ENCODE measurements at places on chromosomes 11 and 22.

- peak; percentile 35 for DNase-seq
Measured at GRCh38 chr11:69166218-69167115, 10.7 kb downstream of the SMIM38 start.

- DNase-seq, result peak; percentile 84
Measured at GRCh38 chr11:65121865-65122696, at the start of the genes FAU and MRPL49. TSS of gene FAU (minus strand) at chr11:65122134. CDS start at chr11:65121813, 321 bp downstream. TSS of gene MRPL49 (plus strand) at chr11:65122321. CDS start at chr11:65122347, 26 bp downstream.

DNA sequence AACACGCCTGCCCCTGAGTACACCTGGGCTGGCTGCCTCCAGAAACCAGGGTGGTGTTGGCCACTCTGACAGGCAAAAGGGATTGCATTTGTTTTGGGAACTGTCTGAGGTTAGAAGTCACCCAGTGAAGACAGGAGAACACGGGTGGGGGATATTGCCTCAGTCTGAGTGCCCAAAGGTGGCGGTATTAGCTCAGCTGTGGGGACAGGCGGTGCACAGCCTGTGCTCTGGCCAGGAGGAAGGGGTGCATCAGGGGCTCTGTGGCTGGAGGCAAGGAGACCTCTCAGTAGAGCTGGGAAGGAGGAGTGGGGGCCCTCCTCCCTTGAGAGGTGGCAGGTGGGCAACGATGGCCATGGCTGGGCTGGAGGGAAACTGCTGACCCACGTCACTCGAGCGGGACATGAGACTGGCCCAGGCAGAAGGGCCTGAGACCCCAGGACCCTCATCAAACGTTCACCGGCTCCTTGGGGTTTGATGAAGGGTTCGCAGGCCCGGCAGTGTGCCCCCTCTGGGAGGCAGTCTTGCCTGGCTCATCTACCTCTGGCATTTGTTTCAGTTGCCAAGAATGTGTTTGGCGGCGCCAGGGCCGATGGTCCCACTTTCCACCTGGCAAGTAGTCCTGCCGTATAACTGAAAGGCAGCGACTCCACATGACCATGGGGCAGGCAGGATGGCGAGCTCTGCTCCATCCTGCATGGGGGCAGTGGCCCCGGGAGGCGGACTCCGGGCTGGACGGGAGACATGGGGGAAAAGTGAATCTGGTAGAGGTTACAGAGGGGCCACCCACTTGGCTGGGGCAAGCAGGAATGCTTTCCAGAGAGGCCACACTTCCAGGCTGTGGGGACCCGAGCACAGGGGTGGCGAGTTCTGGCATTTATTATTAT is 52.8 kb upstream of the SMIM38 start:
- DNase-seq, result no peak

- no peak for DNase-seq
Measured at GRCh38 chr11:88704485-88704884, 361.3 kb downstream of the GRM5 start.

- DNase-seq, result no peak
Measured at GRCh38 chr22:28426346-28427132, 253.1 kb downstream of the TTC28 start.

- no peak for DNase-seq
Measured at GRCh38 chr11:18720808-18721560, 5.0 kb downstream of the IGSF22 start.

GRCh38 chr22:25884121-25884520 is 142.1 kb downstream of the MYO18B start:
- DNase-seq, result no peak

GRCh38 chr11:131089727-131090245 is 173.5 kb upstream of the SNX19 start:
- no peak for DNase-seq

DNA sequence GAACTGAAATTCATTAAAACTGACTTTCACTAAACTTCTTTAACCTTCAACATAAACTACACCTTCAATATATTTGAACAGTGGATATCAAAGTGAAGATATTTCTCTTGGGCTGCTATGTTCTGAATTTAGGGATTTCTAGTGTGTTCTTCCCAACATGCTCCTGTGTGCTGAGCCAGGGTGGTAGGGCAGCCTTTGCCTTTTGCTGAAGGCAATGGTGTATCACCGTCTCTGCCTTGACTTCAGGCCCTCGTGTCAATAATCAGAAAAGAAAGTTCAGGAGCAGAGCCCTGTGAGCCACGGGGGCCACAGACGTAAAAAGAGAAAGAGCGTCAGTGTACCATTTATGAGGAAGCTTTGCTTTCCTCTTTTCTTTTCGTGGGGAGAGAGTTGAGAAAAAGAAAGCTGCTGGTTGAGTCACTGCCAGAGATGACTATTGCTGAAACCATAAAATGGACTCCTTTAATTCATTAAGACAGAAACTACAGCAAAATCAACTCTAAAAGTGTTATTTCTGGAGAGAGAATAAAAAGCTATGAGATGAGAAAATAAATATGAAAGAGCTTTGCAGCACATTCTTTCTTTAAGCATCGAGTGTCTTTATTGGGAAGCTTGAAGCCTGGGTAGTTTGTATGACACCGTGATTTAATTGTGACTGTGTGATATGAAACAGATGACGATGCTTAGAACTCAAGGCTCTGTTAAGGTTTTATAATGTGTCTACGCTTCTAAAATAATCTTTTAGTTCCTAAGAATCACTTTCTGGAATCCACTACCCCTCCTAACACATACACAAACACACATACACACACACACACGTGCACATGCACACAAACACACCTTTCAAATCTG is 271.8 kb upstream of the MTNR1B start:
- DNase-seq, result no peak

- DNase-seq, result no peak
Measured at GRCh38 chr11:3101921-3102640, 44.9 kb upstream of the CARS1 start.

DNA sequence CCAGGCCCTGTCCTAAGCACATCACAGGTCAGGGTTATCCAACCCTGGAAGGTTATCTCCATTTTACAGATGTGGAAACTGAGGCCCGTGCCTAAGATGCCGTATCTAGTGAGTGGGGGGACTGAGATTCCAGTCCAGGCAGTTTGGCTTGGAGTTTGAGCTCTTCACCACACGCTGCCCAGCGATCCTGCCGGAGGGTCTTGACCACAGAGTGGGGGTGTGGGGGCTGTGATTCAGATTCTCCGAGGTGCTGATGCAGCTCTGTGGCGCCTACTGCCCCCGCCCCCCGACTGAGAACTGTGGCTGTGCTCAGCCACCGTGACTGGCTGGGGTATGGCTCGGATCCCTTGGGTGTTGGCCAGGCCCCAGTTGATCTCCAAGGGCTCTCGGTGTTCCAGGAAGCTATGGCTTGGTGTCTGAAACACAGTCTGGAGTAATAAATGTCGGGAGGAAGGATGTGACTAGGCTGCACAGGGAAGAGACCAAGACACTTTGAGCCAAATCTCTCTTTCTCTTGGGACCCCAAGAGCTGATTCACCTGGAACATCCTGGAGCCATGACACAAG is 60.6 kb upstream of the RASD2 start:
- no peak for DNase-seq

DNA sequence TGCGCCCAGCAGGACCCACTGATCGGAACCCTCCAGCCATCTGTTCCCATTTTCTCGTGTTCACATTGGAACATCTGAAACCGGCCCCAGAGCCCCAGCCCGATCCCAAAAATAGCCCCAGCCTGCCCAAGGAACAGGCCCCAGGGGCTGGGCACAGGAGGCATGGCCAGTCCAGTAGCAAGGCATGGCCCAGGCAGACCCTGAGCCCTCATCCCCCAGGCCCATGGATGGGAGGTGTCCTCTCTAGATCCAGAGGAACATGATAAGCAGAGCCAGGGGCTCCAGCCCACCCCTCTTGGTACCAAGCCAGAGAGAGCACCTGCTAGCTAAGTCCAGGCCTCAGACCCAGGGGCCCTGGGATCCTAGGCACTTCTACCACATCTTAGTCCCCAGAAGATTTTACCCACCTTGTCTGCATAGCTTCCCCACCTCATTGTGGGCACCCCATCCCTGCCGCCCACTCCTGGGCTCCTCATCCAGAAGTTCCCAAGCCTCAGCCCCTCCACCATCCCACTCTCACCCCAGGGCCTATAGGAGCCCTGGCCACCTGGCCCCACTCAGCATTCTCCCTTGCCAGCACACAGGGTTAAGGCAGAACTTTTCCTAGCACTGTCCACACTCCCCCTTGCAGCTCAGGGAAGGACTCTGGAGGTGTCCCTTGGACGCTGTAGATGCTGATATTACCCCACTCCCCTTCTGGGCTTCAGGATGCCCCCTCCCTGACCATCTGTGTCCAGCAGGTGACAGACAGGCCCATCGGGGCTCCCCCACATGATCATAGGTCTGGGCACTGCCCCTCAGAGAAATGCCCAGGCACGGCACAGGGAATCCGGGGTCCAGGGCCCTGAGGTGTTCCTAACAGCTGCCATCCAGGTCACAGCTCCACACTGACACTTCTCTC is 9.5 kb downstream of the BCL9L start:
- DNase-seq, result no peak

DNA sequence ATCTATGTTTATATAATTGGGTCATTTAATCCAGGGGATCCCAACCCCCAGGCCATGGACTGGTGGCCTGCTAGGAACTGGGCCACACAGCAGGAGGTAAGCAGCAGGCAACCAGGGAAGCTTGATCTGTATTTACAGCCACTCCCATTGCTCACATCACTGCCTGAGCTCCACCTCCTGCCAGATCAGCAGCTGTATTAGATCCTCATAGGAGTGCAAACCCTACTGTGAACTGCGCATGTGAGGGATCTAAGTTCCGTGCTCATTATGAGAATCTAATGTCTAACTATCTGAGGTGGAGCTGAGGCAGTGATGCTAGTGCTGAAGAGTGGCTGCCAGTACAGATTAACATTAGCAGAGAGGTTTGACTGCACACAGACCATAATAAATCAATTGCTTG is 32.8 kb downstream of the MS4A2 start:
- DNase-seq, result no peak

GRCh38 chr11:67240576-67241389 is 25.5 kb upstream of the GRK2 start:
- no peak for DNase-seq

GRCh38 chr11:109968299-109968698 is 124.9 kb upstream of the ZC3H12C start:
- no peak for DNase-seq

DNA sequence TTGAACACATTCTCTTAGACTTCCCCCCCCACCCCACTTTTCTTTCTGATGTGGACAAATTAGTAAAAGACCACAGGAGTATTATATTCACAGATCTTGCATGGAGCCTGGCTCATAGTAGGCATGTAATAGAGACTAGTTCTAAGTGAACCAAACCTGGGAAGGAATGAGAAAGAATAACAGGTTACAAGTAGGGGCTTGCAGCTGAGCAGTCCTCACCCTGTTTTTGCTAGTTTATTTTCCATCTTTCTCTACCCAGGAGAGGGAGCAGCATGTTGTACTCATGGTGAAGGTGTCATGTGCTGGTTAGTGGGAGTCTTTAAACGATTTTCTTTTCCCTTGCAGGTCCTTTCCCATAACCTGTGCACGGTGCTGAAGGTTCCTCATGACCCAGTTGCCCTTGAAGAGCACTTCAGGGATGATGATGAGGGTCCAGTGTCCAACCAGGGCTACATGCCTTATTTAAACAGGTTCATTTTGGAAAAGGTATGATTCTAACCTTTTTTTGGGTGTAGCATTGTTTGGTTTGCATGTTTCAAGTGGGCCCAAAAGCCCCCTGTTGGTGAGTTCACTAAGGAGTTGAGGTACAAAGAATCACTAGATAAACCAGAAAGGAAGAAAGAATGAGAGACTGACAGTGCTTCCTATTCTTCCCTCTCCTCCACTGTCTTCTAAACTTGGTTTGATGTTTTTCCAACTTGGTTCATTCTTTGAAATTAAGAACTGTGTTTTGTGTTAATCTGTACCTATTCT is 30.1 kb downstream of the SWAP70 start:
- DNase-seq, result no peak

- DNase-seq, result no peak
Measured at GRCh38 chr11:14678350-14678749, 34.7 kb downstream of the PDE3B start.

- no peak for DNase-seq
Measured at GRCh38 chr11:99614352-99614751, 593.6 kb downstream of the CNTN5 start.

- no peak for DNase-seq
Measured at GRCh38 chr11:78379039-78379670, 38.5 kb downstream of the GAB2 start.

DNA sequence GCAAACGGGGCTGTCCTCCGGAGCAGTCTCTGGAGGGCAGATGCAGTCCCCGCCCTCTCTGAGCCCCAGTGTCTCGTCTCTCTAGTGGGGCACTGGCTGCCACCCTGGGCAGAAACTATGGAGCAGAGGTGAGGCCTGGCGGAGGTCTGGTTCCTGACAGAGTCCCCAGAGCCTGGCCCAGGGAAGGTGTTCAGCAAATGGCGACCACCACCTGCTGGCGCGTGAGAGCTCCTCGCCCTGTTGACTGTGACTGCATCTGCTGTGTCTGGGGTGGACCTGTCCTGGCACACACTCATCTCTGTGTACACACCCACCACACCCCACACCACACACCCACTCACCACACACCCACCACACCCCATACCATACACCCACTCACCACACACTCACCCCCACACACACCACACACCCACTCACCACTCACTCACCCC is 18.3 kb upstream of the TTLL12 start:
- DNase-seq, result no peak

GRCh38 chr11:15770798-15771414 is 585.4 kb downstream of the SOX6 start:
- DNase-seq, result peak; percentile 28

- no peak for DNase-seq
Measured at GRCh38 chr11:116122697-116123472, 618.7 kb upstream of the CADM1 start.

DNA sequence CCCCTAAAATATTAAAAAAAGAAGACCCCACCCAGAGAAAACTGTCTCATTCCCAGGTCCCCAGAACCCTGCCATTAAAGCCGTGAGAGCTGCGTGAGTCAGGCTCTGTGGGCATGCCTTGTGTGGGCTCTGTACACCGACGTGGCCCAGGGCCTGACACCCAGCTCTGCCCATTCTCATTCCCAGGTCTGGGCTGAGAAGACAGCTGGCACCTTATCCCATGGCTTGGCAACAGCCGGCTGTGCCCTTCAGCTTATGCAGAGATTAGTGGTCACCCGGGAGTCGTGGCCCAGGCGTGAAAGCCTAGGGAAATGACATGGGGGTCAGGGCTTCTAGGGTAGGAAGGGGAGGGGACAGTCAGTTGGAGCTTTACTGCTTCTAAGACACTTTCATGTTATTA is 31.9 kb downstream of the OTOG start:
- DNase-seq, result no peak

GRCh38 chr11:103892603-103893002 is 143.8 kb upstream of the DDI1 start:
- no peak for DNase-seq

GRCh38 chr11:47628026-47628425 is 14.3 kb downstream of the MTCH2 start:
- DNase-seq, result no peak

DNA sequence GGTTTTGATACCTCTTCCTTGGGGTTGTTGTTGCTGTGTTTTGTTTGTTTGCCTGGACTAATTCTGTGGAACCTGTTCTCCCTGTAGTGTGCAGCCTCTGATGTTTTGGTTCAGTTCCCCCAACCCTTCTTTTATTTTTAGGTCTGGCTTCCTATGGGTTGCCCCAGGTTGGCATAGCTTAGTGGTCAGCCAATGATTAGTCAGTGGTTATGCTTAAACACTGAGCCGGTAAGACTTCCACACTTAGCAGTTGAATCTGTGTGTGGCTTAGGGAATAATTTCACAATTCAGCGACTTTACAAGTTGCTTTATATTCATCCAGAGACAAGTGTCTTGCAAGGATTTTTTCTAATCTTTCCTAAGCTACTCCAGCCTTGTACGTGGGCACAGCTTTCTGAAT is 78.6 kb upstream of the CLPB start:
- DNase-seq, result no peak

- DNase-seq, result peak; percentile 94
Measured at GRCh38 chr11:9314291-9315077, at the start of gene TMEM41B. TSS of gene TMEM41B (minus strand) at chr11:9314593. CDS start at chr11:9314441, 152 bp downstream.
